ENCODE measurements at places on chromosomes 16 and 17.

DNA sequence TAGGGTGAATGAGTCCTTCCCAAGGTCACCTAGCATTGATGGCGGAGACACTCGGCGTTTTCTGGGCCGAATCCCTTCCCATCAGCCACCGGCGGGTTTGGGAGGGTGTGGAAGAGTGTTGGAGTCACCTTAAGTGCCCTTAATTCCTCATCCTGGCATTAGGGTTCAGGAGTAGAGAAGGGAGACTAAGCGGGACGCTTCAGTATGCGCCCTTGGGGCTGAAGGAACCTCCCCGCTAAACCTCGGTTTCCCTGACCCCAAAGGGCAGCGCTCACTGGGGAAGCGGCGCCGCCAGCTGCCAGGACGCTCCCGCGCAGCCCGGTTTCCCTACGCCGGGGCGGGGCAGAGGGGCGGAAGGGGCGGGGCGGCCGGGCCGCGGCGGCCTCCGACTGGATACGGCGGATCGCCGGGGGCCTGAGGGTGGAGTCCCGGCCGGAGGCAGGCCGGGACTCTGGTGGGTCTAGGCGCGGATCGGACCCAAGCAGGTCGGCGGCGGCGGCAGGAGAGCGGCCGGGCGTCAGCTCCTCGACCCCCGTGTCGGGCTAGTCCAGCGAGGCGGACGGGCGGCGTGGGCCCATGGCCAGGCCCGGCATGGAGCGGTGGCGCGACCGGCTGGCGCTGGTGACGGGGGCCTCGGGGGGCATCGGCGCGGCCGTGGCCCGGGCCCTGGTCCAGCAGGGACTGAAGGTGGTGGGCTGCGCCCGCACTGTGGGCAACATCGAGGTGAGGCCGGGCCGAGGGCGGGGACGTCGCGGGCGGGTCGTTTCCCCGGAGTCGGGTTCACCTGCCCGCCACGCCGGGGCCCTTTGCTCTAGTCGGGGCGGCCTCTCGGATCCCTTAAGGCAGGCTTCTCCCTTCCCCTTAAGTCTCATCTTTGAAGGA lies at the start of gene DHRS11:
TSS of gene DHRS11 (plus strand) at position 446 of the 882 bp plus-strand sequence. CDS start at position 577, 131 bp downstream.
- DNase-seq = peak; percentile 42

DNA sequence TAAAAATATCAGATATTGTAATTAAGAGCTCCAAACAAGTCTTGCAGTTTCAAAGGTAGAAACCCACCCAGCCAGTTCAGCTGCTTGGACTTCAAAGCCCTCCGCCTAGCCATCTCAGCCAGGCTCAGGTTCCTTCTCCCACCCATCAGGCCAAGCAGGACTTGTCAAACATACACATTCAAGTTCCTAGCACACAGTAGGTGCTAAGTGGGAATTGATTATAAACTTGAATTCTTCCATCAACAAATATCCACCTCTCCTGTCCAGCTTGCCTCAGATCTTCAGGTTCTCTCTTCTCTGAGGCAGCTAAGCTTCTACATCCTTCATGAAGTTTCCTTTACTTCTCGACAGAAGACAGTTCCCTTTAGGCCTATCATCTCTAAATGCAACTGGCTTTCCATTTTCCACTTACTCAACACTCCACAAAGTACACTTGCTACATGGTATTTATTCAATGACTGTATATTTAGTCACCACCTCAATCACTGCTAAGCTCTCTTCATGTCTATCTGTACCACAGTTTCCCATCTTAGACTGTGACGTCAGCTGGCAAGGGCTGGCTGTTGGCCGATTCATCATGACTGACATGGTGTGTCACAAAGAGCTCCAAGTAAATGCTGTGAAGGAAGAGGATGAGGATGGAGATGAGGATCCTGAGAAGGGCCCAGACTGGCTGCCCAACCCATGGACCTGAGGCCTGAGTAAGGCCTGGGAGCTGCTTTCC lies 13.3 kb upstream of the COG7 start:
- no peak for DNase-seq

DNA sequence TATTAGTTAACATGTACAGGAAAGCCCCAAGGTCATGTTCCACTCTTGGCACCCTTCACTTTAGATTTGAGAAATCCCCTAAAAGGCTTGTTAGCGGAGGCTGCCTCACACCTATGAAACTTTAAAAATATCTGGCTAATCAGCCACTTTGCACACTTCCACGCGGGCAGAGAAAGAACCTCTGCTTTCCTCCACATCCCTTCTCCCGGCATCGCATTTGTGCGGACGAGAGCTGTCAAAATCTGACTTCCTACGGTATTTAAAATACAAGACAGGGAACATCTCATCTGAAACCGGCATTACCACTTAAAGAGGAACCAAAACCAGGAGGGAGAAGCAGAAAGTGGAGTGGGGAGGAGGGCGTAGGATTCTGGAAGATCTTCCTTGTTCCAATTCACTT lies 422.3 kb downstream of the TMEM114 start:
- no peak for DNase-seq

DNA sequence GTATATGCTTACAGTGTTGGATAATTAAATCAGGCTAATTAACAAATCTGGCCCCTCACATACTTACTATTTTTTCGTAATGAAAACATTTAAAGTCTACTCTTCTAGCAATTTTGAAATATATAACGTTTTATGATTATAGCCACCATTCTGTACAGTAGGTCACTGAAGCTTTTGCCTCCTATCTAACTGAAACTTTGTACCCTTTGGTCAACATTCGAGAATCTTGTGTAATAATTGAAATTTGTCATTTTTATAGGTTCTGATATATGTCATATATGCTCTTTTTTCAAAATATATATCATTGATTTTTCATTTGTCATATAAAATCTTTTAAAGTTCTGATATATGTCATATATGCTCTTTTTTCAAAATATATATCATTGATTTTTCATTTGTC lies 12.7 kb downstream of the PHKB start:
- DNase-seq = no peak

- no peak for DNase-seq
These were observed 44.0 kb downstream of the SPOP start for GRCh38 chr17:49633762-49634484.

DNA sequence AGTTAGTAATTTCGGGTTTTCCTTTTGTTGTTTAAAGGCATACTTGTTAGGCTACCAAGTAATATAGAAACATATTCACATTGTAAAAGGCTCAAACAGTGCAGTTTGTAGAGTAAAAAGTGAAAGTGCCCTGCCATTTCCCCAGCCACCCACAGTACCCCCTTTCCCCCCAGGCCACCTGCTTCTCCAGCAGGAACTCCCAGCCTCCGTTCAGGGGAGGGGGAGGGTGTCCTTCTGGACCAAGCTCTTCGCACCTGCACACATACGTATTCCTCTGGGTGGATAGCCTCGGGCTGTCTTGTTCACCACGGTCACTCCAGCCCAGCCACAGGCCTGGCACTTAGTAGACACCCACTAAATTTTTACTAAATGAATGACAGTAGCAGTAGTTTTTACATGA lies 144.5 kb downstream of the CLEC16A start:
- DNase-seq = no peak

DNA sequence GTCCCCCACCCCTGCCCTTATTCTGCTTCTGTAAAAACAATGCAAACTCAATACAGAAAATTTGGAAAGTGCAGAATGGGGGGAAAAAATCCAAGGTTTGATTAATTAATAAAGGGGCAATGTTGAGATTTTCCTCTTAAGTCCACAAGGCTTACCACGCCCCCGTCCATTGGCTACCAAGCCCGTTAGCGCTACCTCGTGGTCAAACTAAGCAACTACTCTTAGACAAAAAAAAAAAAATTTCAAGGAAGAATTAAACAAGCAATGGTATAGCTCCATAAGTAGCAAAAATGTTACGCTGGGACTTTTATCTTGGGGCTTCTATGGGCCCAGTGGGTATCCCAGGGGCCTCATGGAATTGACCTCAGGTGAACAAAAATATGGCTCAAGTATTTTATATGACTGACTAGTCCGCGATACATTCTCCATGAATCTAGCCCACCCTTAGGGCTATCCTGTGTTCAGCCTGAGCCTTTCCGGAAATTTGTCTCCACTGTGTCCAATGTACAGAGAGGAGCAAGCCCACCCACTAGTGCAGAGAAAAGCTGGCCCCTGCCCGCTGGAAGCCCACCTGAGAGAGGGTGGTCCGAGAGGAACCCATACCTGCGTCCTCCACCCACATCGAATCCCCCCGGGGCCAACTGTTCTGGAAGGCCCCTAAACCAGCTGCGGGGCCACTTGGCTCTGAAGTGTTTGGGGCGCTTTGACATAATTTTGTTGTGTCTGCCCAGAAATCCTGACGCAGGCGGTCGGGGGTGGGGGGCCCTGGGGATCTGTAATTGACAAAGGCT lies 19.1 kb upstream of the TEX2 start:
- DNase-seq = peak; percentile 23

Measured in NCI-H2107 (cell line).